ENCODE measurements at places on chromosomes 2 and 18.
A peak's percentile ranks its signal among the peaks of the same experiment; 100 is the strongest.

GRCh38 chr2:203383038-203383437, 54.8 kb downstream of the ABI2 start:
- no peak for DNase-seq

- no peak for DNase-seq
Measured at GRCh38 chr2:239827523-239827890, 197.6 kb downstream of the NDUFA10 start.

DNA sequence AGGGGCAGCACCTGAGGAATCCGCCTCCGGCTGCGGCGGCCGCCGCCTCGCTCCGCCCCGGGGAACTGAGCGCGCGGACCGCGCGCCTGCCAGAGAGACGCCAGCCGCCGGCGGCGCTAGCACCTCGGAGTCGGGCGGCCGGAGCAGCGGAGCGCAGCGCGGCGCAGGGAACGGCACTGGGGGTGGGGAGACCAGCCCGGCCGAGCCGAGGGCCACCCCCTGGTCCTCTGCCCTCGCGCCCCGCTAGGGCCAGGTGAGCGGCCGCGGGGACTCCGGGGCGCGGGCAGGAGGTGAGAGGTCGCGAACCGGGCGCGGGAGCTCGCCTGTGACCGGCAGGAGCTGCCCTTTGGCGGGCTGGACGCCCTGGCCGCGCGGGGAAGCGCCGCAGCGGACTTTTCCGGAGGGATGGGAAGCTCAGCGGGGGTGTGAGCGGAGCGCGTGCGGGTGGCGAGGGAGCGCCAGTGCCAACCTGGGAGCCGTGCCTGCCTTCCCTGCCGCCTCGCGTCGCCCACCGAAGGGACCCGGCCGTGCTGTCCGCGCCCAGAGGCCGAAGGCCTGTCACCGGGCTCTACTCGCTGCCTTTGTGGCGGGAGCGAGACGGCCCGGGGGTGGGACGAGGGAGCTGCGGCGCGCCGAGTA, at the start of gene GREB1L:
GREB1L (plus strand) TSS at position 92 of the 639 bp plus-strand sequence. CDS start 141,287 bp downstream, outside the sequence.
- no peak for DNase-seq

DNA sequence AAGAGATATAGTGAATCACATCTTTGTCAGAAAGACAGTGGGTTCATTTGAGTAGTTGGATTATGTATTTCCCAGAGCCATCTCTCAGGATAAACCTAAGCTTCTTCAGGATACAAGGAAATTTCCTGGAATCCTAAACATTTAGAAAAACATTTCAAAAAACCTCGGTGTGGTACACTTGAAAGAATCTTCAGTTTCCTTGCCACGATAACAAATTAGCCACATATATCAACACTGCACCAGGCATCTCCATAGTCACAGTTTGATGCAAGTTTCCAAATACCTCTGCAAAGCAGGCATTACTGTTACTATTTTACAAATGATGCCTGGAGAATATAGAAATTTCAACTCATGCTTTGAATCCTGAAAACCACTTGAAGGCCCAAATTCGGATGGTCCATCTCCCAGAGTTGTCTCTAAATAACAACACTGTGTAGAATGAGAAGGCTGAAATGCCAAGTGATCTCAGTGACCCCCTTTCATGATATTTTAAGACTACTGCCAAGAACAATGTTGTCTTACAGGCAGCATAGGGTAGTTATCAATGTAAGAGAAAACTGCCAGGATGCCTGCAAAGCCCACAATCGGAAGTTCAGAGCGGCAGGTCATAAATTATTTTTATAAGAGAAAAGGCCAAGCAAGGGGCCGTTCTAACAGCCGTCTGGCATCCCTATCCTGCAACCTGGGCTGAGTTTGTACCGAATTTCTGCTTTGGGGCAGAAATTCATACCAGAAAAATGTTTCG, 307.9 kb downstream of the TXNL1 start:
- DNase-seq = no peak

DNA sequence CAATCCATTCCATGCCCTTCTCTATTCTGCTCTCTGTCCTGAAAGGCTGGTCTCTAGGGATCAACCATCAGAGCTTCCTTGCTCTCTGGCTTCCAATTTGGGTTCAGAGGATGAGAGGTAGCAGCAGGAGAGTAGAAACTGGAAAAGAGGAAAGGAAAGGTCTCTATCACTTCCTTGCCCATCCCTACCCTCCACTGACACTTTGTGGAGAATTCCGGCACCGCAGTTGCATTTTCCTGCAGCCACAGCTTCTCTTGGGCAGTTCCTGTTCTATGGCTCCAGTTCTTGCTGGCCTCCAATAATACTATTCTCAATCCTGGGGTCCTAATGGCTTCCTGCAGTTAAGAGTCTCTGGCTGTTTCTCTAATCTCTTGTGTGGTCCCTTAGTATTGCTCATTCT, 13.3 kb upstream of the IMPACT start:
- DNase-seq = no peak

- DNase-seq = no peak
Measured at GRCh38 chr2:99984799-99985515, 157.4 kb downstream of the AFF3 start.

- no peak for DNase-seq
Measured at GRCh38 chr2:235924675-235925063, 243.5 kb downstream of the GBX2 start.

DNA sequence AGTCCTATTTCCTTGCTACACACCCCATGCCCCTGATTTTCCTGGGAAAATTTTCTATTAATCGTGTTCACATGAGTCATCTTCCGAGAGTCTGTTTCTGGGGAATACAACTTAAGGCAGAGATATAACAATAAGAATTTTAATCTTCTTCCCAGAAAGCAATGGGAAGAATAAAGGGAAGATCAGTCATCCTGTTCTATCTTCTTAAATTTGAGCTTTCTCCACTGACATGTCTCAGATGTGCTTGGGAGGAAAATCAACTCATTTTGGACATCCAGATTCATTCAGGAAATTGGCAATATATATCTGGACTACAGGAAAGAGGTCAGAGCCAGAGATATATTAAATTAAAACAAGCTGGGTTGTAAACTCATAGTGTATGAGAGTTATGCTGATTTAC, 62.3 kb upstream of the SPAG16 start:
- DNase-seq = no peak

DNA sequence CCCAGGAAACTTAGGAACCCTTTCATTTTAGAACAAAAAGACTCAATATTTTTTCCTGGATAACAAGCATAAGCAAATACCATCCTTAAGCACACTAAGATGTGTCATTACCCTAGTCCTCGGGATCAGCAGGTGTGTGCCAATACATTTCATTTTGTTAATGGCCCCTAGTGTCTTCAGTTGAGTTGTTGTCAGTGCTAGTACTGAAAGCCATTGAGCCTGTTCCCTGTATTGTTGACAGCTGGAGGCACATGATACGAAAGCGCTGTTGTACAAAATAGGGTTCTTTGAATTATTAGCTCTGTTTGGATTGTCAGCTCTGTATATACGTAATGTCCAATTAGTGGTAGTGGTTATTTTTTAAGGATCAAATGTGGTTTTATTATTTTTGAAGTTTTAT, 29.5 kb downstream of the VAPA start:
- no peak for DNase-seq

DNA sequence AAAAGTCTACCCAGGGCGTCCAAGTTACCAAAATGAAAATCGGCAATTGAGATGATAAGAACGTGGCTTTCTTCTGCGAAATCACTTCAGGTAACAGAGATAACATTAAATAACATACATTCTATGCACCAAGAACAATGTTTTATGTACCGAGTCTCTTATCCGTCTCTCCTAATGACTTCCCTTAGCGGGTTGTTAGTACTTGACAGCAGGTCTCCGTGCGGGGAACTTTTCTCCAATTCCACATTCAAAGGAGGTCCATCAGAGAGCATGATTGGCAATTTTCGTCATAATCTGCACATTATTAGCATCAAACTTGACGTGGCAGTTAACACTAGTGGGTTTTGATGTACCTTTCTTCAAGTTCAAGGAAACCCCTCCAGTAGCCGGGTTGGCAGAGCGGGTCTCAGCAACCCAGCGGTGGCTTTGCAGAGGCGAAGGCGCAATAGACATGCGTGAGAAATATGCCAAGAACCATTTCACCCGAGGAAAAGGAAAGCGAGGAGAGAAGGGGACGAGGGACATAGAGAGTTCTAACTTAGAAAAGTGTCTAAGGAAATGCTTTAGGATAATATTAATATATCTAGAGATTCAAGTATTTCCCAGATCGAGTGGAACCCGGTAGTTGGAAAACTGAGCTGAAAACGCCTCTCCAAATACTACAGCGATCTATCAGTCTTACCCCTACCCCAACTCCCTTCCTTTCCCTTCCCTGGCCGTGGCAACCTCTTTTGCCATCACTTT, 5.0 kb downstream of the EVX2 start:
- DNase-seq = no peak

DNA sequence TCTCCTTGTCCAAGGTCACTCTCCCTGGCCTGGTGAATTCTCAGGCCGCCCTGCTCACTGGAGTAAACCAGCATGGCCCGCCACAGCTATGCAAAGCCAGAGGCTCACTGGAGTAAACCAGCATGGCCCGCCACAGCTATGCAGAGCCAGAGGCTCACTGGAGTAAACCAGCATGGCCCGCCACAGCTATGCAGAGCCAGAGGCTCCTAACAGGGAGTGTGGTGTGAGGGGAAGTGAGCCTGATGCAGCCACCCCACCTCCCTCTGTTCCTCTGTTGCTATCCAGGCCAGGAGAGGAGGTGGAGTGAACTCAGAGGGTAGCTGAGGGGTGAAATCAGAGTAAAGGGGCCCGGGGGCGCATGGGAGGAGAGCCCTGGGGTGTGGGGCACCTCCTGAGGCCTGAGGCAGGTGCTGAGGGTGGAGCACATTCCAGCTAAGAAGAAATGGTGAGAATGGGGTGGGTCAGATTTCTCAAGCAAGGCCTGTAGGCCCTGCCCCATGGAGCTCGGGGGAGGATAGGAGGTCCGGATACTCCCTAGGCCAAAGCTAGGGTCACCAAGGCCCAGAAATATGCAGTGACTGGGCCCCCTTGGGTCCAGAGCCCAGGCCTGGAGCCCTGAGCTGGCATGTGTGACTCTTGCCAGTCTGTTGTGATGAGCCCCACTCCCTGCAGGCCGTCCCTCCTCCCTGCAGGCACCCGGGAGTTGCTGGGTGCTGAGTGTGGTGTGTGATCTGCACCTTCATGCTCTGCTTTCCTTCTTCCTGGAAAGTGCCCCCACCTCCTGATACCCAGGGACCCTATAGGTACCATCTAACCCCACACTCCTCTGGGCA, 1.5 kb downstream of the ATP6V1B1 start:
- no peak for DNase-seq

GRCh38 chr2:189613077-189613636, 32.6 kb upstream of the SLC40A1 start:
- DNase-seq = no peak

DNA sequence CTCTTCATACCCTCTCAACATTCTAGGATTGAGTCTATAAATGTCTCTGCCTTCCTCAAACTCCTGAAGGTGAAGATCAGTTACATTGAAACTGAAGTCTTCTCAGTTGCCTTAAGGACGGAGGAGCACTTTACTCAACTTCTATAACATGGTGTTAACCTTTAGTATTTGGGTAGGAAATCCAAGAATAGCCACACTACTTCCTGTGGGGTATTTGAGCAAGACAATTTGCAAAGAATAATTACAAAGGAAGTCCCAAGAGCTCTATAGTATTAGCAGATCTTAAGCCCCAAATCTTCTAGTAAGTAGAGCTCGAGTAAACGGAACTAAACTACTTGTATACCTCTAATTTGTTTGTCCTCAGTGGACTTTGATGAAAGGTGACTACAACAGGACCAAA, 80.9 kb downstream of the SP100 start:
- DNase-seq = no peak

DNA sequence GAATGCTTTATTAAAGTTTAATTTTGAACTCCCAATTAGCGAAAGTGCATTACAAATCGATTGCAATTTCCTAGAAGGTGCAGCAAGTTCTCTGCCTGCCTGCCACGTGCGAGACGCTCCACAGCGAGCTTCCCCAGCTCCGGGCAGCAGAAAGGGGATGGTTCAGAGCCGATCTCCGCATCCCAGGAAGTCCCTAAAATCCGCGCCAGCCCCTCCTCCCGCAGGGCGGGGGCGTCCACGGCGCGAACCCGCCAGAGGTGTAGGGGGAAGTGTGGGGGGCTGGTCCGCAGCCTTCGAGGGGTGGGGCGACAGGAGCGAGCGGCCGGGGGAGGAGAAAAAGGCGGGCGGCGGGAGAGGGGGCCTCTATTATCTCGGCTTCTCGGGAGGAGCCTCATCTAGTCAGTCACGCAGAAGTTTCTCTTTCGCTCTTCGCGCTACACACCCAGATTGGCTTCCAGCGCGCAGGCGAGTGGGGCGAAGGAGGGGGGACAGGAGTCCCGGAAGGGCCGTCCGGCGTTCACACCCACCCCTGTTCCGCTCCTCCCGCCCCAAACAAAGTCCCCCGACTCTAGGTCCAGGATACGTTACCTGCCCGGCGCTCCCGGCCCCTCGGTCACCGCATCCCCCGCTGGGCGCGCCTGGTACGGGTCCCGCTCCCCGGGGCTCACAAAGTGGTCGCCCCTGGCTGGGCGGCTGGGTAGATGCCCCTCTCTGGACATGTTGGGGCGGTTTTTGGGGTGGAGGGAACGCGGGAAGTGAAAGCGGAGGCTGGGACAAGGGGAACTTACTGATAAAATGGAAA, 9.1 kb upstream of the NR4A2 start:
- DNase-seq = peak; percentile 80

DNA sequence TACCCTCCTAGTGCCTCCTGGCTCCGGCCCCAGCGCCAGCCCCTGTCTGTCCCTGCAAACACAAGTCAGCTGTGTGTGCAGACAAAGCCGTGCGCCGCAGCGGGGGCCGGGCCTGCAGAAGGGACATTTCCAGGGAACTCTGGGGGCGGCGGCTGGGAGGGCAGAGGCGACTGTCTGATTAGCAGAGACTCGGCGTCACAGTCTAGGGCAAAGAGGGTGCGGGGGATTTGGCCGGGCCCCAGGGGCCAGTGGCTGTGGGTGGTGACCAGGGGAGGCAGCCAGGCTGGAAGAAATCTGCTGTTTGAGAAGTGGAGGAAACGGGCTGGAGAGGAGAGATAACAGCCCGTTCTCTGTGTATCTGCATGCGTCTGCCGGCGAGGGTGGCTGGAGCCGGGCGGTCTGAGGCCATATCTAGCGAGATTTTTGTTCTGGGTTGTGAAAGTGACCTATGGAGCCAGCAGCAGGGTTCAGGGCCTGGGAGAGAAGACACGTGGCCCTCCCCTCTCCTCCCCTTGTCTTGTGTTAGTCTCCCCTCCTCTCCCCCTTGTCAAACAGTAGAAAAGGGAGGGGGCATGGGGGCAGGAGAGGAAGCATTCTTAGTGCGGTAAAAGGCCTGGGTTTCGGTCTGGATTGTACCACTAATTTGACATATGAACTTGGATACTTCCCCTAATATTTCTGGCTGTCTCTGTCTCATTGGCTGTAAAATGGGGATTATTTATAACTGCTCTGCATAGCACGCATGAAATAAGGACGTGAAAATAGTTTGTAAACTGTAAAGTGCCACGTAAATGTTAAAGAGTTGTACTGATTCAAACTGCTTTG, 169.4 kb downstream of the SMAD7 start:
- DNase-seq = no peak

Measured in T follicular helper cell (primary cell).